ENCODE measurements at places on chromosomes 3 and 15. TPM values are rescaled to one million over a fixed set of nuclear protein-coding genes. Genes with fewer than 3 reads are reported as not detected.

- no peak for DNase-seq
Measured at GRCh38 chr3:87309601-87310000, 33.2 kb upstream of the POU1F1 start.

COL6A6 gene
- polyA plus RNA-seq = 39.3 TPM

GRCh38 chr3:190424478-190425439 is 24.9 kb downstream of the TMEM207 start:
- DNase-seq = peak; percentile 15

- DNase-seq = no peak
Measured at GRCh38 chr3:194158942-194159439, 23.0 kb downstream of the HES1 start.

GRCh38 chr15:34701536-34701935 is 53.3 kb downstream of the GJD2 start:
- no peak for DNase-seq

DNA sequence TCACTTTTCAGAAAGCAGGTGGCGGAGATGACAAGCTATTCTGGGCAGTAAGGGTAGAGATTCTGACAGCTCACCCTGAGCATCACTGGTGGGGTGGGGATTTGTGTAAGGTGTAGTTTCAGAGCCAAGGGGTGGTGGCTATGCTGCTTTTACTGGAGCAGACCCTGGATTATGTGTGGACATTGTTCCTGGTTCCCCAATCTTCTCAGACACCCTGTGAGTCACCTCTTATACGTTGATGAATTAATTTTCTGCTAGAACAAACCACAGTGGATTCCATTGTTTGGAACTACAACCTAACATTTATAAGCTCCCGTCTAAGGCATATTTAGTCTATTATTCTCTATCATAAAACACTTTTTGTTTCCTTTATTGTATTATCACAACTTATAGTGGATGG is 169.5 kb upstream of the COL8A1 start:
- DNase-seq = no peak

MME gene
- polyA plus RNA-seq = 21.9 TPM

SLC12A1 gene
- polyA plus RNA-seq = 8.3 TPM

GRCh38 chr15:81724536-81724935 is 321.3 kb downstream of the MEX3B start:
- DNase-seq = no peak

DNA sequence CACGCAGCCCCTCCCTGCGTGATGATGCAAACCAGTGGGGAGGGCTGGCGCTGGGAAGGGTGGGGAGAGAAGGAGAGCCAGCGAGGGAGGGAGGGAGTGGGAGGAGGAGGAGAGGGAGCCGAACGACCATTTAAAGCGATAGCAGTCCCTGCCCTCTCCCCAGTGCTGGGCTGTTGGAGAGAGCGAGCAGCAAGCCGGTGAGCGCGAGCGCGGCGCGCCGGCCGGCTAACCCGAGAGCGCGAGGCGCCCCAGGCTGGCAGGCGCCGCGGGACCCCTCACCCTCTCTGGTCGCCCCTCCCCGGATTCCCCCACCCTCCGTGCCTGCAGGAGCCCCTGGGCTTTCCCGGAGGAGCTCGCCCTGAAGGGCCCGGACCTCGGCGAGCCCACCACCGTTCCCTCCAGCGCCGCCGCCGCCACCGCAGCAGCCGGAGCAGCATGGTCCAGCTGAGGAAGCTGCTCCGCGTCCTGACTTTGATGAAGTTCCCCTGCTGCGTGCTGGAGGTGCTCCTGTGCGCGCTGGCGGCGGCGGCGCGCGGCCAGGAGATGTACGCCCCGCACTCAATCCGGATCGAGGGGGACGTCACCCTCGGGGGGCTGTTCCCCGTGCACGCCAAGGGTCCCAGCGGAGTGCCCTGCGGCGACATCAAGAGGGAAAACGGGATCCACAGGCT is at the start of gene GRM7:
GRM7 (plus strand) TSS at position 162 of the 671 bp plus-strand sequence.
- DNase-seq = no peak

GRCh38 chr3:116340680-116341216 is 104.5 kb downstream of the LSAMP start:
- no peak for DNase-seq

ROBO2 gene
- polyA plus RNA-seq = 90.1 TPM

- DNase-seq = no peak
Measured at GRCh38 chr3:103047640-103048039, 612.8 kb downstream of the ZPLD1 start.

GRCh38 chr15:78658823-78659222 is 17.8 kb upstream of the CHRNB4 start:
- no peak for DNase-seq

GRCh38 chr15:68318008-68318835 is 40.7 kb downstream of the FEM1B start:
- no peak for DNase-seq

DNA sequence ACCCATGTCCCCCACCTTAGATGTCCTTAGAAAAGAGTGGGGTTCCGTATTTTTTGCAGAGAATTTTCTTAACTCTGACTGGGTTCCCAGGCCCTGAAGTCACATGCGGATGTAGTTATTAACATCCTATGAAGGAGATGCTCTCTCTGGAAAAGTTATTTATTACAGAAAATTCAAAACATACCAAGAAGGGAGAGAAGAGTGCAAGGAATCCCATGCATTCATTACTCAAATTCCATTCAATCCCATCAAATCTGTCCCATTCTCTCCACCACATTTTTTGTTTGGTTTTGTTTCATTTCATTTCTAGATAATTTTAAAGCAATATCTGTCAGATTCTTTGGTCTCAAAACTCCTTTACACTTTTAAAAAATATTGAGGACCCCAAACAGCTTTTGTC is 34.3 kb upstream of the ANKRD34C start:
- DNase-seq = no peak

DNA sequence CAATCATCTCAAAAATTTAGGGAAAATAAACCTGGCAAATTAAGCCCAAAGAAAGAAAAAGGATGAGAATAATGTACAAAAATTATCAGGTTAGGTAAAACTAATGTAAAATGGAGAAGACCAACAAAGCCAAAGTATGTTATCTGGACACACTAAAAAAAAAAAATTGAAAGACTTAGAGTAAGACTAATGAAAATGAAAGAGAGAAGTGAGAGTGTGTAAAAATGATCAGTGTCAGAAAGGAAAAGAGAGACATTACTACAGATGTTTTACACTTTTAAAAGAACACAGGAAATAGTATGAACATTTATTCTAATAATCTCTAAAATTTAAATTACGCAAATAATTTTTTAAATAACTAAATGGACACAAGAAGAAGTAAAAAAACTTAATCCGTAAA is 573.3 kb upstream of the NR2F2 start:
- no peak for DNase-seq

DNA sequence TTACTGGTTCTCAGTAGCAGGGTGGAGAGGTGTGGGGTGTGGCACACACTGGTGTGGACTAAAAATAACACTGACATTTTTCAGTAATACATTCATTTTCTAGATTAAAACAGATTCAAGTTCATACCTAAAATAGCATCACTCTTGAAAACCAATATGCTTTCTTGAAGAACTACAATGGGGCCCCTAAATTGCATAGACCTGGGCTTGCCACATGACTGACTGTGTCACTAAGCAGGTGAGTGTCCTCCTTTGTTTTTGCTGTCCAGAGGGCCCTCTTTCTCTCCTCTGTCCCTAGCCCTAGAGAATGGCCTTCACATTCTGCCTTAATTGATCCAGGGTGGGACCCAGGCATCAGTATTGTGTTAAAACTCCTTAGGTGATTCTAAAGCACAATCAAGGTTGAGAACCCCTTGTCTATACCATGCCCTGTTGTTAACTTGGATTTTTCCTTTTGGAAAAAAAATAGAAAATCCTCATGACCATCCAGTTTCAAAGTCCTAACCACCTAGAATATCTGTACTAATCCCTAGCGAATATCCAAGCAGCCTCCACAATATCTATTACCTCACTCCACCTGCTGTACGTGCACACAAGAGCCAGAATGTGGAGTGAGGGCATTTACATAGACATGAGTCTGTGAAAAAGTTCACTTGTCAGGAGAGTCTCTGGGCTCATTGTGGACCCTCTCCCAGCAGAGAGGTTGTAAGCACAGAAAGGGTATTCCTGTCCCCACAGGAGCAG is 18.7 kb upstream of the TMEM41A start:
- no peak for DNase-seq

PLSCR2 gene
- 1.1 TPM for polyA plus RNA-seq

DNA sequence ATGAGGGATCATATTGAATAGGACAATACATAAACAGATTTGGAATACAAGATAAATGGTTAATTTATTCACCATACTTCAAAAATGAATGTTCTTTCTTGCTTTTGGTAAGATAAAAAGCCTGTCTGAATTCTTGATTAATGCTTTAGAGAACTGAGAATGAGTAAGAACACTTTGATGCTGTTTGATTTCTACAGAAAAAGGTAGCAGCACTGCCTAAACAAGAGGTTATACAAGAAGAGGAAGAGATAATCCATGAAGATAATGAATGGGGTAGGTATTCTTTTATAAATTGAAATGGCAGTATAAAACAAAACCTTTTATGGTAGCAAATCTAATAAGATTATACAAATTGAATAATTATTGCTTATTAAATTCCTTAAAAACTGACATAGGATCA is 15.3 kb downstream of the UBA5 start:
- DNase-seq = no peak

- DNase-seq = no peak
Measured at GRCh38 chr3:103218793-103219192, 784.0 kb downstream of the ZPLD1 start.

FGF12 gene
- polyA plus RNA-seq = 4.6 TPM

ADCY5 gene
- 9.3 TPM for polyA plus RNA-seq

DNA sequence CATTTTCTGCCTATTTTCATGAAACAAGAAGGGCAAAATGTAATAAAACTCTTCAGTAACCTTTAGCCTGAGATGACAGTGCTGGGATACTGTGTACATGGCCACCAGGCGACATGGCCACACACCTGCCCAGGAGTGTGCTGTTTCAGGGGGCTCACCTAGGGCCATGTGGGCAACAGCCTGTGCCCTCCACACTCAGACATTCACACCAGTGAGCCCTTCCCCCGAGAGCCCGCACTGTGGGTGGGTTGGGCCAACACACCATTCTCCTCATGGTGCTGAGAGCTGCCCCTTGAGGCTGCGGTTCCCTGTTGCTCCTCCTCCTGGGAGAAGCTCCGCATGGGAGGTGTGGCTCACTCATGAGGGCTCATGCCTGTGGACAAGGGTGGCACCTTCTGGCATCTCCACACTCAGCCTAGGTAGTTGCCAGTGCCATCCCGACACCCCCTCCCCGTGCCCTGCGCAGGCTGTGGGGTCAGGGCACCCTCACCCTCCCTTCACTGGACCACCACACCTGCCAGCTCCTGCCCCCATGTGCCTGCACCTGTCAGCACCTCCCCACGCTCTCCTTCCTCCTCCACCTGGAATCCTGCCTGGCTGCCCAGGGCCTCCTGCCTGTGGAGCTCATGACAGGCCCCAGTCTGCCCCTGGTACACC is 19.7 kb downstream of the OCA2 start:
- DNase-seq = no peak

STRIT1 gene
- polyA plus RNA-seq = not detected
